Right hindlimb (tissue), 1 donor: ENCODE measurements at places on chromosomes 1 and 21.

GRCh38 chr1:217135569-217135915, 412.3 kb upstream of the ESRRG start:
- no peak for DNase-seq

- DNase-seq: no peak
Observed at GRCh38 chr1:6488602-6489382, 2.7 kb downstream of the PLEKHG5 start.

- no peak for DNase-seq
Observed at GRCh38 chr1:30864681-30865080, 43.9 kb downstream of the SDC3 start.

DNA sequence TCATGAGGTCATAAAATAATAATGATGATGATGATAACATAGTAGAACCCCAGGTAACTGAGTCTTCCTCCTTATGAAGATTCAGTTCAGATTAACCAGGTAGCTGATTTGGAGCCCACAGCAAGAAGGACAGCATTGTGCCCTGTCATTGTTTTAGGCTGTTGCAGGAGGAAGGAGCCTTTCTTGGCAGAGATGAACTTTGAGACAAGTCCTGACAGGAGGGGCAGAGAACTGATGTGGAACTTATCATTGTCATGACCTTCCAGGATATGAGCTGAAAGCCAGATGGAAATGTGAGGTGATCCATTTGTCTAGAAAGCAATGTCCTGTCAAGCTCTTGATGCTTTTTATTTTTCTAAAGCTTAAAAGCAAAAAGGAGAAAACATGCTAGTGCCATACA, 132.6 kb upstream of the COA6 start:
- no peak for DNase-seq

DNA sequence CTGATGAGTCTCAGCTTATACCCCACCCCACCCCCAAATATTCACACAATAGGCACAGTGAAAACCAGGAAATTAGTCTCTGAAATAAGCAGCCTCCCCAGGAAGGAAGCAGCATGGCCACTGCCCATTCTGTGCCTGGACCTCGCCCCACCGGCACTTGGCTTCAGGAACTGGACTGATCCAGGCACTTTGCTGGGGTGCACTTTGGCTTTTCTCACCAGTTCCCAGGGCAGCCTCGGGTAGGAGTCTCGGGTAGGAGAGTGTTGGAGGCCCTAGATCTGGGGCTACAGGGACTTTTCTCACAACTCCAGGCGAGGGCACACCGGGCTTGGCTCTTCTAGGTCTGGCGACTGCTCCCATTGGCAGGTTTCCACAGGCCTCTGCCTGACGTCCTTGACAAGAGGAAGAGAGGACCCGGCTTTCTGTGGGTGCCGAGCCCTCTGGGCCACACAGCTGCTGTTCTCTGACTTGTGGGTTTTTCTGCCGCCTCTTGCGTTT, 18.7 kb downstream of the ADARB1 start:
- no peak for DNase-seq

DNA sequence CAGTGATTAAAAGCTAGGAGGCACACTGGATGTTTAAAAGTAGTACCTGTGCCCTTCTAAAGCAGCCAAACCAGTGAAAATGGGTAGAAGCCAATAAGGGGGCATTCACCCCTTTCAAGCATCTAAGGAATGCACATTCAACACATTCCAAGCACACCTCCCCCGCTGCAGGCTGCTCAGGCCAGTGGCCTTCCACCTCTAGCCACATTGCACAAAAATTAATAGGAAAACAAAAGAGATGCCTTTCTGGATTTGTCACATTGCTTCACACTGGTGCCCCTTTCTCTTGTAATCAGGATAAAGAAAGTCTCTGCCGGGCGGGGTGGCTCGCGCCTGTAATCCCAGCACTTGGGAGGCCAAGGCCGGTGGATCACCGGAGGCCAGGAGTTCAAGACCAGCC, 834.0 kb downstream of the USP25 start:
- no peak for DNase-seq

GRCh38 chr1:206006946-206007345, 3.8 kb upstream of the RAB7B start:
- DNase-seq: no peak

GRCh38 chr21:29104239-29104708, 26.2 kb upstream of the MAP3K7CL start:
- peak; percentile 46 for DNase-seq

- peak; percentile 81 for DNase-seq
Observed at GRCh38 chr1:198937231-198938031, 298.6 kb downstream of the PTPRC start.

DNA sequence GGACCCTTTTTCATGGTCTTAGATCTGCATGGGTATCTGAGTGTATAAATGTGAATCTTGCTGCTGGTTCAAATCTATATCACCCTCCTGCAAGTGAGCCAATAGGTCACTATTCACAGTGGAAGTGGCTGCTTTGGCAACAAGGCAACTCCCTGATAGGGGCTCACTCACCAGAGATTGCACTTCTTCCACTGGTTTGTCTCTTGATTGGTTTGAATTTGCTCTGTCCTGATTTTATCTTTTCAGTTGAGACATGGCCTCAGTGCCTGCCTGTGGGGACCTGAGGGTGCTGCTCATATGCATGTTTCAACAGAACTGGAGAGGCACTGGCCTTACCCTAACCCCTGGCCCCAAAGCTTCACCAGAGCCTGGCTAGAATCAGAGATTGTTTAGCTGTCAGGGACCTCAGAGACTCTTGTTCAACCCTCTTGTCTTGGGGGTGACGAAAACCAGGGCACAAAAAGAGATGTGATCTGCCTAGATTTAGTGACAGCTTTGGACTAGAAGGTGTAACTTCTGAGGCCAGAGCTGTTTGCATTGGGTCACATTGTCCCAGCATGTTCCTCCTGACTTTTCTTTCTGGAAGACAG, 16.9 kb downstream of the AVPR1B start:
- no peak for DNase-seq

DNA sequence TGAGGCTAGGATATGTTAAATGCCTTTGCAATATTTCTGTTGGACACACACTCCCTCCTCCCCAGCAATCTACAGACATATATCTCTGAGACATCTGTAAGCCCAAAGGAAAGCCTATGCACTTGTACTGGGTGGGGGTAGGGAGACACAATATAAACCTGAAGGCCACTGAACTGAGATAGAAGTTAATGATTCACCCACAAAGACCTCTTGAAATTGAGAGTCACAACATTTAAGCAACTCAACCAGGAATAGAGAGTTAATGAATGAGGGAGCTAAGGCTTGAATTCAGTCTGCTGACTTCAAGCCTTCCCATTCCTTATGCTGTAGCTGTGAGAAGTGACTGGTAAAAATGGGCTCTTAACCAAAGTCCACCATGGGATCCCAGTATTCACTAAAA, 5.0 kb downstream of the OR10J1 start:
- DNase-seq: no peak

DNA sequence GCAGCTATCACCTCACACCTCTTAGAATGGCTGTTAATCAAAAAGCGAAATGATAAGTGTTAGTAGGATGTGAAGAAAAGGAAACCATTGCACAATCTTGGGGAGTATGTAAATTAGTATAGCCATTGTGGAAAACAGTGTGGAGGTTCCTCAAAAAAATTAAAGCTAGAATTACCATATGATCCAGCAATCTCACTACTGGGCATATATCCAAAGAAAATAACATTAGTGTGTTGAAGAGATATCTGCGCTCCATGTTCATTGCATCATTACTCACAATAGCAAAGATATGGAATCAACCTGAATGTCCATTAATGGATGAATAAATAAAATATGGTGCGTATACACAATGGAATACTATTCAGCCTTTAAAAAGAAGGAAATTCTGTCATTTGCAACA, 68.9 kb downstream of the SNRPE start:
- no peak for DNase-seq

- no peak for DNase-seq
Observed at GRCh38 chr21:45721671-45722070, 78.1 kb downstream of the PCBP3 start.

- DNase-seq: no peak
Observed at GRCh38 chr1:62311473-62311943, 7.7 kb downstream of the KANK4 start.

DNA sequence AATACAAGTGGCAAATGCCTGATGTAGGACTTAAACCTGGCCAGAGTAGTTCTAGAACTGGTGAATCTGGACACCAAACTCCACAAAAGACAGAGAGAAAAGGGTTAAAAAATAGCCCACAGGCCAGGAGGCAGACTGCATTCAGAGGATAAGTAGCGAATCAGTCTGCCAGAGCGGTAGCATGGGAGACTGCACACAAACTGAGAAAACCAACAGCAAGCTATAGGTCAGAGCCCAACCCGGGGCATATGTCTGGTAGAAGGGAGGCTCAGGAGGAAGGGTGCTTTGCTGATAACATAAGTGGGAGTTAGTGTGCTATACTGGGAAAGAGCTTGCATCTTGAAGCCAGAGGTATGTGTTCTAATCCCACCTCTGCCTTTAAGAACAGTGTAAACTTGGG, 4.0 kb downstream of the LRRC53 start:
- no peak for DNase-seq

- peak; percentile 24 for DNase-seq
Observed at GRCh38 chr1:213070406-213070805, 19.4 kb downstream of the RPS6KC1 start.

DNA sequence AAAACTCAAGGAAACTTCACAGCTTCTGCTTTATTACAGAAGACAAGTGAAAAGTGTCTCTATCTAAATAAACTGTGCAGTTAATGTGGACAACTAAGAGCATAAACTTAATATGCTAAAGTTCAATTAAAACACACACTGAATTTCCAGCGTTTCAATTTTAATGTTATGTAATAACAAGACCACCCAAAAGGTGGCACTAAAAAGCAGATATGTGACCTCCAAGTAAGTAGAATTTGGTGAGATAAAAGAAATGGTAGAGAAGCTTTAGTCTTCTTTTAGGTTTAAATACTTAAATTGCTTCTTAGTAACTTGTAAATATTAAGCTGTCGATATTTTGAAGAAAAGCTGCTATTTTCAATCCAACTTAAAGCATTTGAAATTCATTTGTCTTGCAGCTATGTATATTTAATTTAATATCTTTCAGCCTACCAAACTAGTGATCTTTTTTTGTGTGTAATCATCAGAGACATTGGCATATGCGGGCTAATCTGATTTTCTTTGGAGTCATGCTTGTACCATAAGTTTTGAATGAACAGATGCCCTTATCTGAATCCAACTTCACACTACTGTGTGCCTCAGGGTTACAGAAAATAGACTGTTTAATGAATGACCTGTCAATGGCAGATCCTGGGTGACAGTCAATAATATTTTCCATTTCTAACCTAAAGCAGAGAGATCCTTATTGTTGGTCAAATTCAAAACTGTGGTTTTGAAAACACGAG, 36.5 kb upstream of the ADAMTS1 start:
- no peak for DNase-seq

DNA sequence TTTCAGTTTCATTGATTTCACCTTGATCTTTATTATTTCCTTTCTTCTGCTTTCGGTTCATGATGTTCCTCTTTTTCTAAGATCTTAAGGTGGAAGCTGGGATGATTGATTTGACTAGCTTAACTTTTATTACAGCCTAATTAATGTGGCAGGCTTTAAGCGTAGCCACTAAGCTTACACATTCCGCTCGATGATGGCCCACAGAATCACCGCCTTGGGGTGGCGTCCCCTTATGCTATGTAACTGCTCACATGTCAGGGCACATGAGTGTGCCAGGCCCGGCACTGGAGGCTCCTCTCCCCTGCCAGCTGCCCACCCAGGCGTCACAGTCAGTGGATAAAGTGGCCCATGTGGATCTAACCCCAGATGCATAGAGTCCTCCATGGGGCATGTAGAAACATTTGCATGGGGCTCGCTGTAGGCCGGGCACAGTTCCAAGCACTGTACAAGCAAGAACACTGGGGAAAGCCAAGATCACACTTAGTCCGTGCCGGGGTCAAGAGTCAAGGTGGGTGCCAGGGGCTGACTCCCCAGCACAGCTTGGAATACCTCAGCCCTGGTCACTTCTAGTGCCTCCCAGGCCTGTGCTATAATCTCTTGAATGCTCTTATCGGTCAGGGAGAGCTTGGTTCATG, 41.7 kb downstream of the PKNOX1 start:
- no peak for DNase-seq

- no peak for DNase-seq
Observed at GRCh38 chr1:174872615-174873058, 127.1 kb upstream of the CACYBP start.

DNA sequence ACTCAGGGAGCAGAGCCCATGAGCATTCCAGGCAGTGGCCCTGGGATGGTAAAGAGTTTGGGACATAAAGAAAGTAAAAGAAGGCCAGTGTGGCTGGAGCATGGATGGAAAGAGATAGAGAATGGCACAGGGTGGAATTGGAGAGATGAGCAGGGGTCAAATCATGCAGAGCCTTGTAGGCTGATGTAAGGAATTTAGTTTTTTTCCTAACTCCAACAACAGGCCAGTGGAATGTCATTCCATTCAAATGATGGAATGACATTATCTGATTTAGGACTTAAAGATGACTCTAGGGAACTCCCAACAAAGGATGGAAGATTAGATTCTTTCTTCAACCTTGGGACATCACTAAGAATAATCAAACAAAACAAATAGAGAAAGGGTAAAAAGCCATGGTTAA, 12.8 kb upstream of the S100A2 start:
- DNase-seq: no peak

DNA sequence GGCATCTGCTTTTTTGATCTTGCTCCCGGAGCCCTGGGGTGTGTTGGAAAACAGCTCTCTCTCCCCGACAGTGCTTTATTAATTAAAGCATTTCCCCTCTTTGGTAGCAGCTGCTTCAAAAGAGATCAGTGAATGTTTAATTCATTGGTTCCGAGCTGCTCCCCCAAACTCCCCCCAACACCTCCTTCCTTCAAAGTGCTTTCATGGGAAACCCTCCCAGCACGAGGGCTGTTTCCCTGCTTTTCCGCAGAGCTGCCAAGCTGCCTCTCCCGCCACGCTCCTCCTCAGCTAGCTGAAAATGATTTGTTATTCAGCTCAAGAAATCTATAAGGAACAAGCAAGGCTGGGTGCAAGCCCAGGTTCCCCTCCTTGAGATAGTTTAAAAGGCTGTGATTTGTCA, 40.0 kb upstream of the DISP3 start:
- DNase-seq: no peak

- no peak for DNase-seq
Observed at GRCh38 chr1:244449936-244450508, 1.7 kb downstream of the ADSS2 start.

DNA sequence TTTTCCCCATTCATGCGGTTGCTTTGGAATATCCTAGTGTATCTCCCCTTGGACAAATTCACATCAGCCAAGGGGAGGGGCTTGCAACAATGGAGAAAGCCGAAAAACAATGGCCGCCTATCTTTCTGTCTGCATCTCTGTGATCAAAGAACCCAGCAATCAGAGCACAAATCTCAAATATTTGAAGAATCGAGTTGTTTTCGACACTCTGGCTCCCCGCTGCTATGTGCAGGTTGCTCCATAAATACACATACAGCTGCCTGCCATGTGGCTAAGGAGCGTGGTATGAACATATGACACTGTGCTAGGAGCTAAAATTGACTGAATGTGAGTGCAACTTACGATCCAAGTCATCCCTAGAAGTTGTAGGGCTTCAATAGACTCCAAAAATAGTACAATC, 8.5 kb downstream of the CFHR4 start:
- DNase-seq: no peak

- DNase-seq: peak; percentile 79
Observed at GRCh38 chr1:109643385-109644230, 12.3 kb upstream of the GSTM4 start.
